Renal cortical epithelial cell (primary cell): ENCODE measurements at places on chromosomes 12 and 14.
A peak's percentile ranks its signal among the peaks of the same experiment; 100 is the strongest.

GRCh38 chr12:12784911-12785814 is at the start of gene APOLD1:
TSS of gene APOLD1 (plus strand) at chr12:12785659. CDS start at chr12:12785692, 33 bp downstream.
- DNase-seq, result no peak

GRCh38 chr12:14396071-14396470 is 30.6 kb downstream of the ATF7IP start:
- no peak for DNase-seq

- DNase-seq, result no peak
Observed at GRCh38 chr12:124122722-124123121, 149.7 kb downstream of the ZNF664 start.

- DNase-seq, result no peak
Observed at GRCh38 chr14:55773984-55774545, 194.1 kb downstream of the KTN1 start.

- no peak for DNase-seq
Observed at GRCh38 chr14:103191844-103192243, 68.6 kb downstream of the TNFAIP2 start.

GRCh38 chr14:20760950-20761349 is 7.3 kb upstream of the EDDM3B start:
- DNase-seq, result peak; percentile 16

- peak; percentile 23 for DNase-seq
Observed at GRCh38 chr14:35883677-35884293, 57.6 kb downstream of the BRMS1L start.

GRCh38 chr14:76782885-76783566 is 21.8 kb downstream of the VASH1 start:
- DNase-seq, result no peak

DNA sequence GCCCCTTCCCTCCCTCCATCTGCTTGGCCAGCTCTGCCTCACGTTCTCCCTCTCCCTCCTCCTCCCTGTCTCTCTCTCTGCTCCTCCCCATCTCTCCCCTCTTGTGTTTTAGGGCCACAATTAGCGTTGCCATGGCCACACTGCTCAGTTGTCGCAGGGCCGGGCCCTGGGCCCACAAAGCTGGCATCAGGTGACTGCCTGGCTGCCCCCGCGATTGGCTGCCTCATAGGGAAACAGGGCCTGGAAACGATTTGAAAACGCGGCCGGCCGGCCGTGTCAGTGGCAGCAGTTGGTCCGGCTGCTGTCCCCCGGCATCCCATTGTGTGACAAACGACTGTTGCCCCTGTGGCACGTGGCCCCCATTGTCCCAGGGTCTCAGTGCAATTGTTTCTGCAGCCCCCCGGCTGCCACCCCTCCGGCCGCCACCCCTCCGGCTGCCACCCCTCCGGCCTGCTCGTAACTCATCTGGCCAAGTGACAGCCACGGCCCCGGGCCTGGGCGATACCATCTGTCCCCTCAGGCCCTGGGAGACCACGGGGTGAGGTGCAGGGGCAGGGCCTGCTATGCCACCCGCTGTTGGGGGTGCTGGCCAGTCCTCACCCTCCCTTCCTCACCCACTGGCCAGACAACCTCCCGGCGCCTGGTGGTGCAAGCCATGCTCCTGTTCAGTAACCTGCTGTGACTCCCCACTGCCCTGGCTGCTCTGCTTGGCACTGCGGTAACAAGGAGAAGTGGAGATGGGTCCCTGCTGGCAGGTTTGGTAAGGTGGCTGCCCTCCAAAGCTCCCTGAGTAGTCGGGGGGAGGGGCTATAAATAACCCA is 17.4 kb downstream of the FOXN4 start:
- peak; percentile 31 for DNase-seq

DNA sequence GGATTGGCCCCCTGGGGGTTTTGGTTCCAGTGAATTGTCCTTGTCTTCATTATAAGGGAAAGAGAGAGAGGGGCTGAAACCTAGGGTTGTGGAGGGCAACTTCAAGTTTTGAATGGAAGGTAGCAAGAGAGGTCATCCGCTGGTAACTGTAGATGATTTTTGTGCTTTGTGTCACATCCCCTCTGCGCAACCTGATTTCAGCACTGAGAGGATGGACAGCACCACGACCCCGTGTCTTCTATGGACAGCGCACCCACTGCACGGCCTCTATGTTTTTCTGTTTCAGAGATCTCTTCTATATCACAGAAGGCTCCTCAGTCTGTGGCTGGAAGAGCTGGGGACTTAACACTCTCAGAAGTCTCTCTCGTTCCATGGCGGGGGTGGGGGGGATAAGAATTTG is 127.0 kb upstream of the RPH3A start:
- no peak for DNase-seq

- DNase-seq, result no peak
Observed at GRCh38 chr14:41915732-41916131, 309.1 kb downstream of the LRFN5 start.

DNA sequence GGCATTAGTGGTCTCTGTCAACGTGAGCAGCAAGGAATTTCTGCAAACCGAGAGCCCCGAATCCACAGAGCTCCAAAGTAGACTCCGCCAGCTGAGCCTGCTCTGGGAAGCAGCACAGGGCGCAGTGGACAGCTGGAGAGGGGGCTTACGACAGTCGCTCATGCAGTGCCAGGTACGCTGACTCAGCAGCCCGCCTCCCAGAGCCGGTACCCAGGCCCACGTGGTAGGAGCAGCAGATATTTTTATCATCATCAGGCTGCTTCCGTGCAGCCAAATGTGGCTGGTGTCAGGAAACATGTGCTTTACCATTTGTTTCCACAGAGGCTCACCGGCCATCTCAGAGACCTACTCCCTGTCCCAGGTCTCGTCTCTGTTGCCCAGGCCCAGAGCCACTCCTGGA is 73.7 kb downstream of the ESR2 start:
- no peak for DNase-seq

DNA sequence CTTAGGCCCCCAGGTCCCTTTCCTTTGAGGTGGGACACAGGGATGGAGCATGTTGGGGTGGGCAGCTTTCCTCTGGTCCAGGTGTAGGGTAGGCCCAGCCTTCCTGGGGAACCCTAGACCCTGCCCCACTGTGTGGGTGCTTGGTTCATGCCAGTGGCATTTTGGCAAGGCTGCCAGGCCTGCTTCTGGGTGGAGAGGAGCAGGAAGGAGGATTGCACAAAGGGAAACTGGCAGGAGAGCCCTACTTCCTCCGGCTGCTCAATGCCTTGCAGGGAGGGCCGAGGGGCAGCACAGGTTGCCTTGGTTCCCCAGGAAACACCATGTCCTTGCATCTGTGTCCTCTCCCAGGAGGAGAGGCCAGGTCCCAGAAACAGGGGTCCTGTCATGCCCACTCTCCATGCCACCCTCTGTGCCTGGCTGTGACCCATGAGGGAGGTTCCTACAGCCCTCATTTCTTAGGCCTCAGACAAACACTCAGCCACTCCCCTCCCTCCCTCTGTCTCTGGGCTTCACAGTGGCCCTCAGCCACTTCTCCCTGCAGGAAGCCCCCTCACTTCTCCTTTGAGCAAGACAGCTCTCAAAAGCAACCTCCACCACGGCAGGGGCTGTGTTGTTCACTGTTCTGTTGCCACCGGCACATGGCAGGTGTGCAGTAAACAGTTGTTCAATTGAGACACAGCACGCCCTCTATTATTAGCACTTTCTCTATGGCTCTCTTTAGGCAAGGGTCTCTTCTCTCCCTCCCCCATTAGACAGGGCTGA is 6.8 kb upstream of the KRT80 start:
- DNase-seq, result no peak

- DNase-seq, result peak; percentile 66
Observed at GRCh38 chr12:48795550-48796455, 6.9 kb upstream of the ADCY6 start.

GRCh38 chr12:67964456-67964855 is 24.8 kb upstream of the IFNG-AS1 start:
- DNase-seq, result no peak

DNA sequence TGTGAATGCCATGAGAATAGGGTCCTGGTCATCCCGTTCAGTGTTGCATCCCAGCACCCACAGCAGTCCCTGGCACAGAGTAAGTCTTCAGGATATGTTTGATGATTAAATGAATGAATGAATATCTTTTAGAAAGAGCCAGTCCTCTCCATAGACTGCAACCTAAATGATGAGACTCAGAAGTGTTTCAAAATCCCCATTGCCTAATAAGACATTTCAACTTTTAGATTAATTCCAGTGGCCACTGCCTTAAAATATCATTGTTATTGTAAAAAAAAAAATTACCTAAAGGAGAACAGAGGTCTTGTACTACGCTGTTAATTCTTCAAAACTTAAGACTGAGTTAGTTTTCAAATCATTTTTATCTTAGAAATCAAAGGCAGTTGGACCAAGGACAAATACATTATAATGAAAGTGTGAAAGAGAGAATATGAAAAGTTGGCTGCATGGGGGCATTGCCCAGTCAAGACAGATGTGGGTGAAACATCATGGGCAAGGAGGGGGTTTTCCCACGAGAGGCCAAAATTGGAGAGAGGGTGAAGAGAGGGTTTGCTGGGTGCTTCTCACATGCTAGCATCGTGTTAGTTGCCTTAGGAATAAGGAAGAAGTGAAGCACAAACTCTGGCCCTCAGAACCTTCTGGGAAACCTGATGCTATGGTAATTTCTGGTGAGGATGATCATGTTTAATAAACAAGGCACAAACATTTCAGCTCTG is 26.3 kb upstream of the CPM start:
- DNase-seq, result no peak

GRCh38 chr14:97748616-97749015 is 951.4 kb downstream of the VRK1 start:
- DNase-seq, result no peak
